ENCODE measurements at places on chromosomes 1 and 21.

DNA sequence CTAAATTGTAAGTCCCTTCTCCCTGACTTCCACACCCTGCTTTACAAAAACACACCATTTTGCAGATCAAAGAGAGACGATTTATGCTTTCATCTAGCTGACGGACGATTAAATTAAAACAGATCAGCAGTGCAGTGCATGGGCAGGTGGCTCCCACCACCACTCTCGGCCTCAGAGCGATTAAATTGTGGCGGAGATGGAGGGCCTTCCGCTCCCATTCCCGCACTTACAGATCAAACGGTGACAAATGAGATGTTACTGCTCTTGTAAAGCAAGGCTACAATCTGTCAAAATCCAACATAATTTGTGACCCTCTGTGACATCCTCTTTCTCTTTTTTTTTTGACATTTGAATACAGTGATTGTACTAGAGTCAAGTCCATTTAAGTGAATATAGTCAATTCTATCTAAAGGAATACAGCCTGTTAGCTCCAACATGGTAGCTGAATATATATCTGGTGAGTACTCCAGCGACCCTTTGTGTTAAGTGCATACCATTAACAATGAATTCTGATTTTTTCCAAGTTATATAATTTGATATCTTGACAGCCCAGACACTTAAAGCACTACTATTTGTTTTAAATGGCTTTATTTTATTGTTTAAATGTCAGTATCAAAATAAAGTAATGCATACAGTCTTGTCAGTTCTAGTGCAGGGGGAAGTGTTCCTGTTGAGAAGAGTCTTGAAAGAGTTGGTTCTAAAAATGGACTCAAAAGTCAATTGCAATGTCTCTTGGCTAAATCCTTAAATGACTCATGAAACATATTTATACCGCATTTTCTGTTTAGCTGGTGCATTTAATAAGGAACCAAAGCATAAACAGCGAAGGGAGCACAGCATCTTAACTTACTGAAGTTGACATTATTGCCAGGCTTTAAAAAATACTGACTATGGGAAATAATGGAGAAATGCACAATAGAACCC, 109.0 kb downstream of the ESRRG start:
- DNase-seq = no peak

- no peak for DNase-seq
Measured at GRCh38 chr1:226787071-226787470, 48.0 kb upstream of the ITPKB start.

- DNase-seq = peak; percentile 19
Measured at GRCh38 chr1:11802616-11802972, 3.2 kb downstream of the MTHFR start.

DNA sequence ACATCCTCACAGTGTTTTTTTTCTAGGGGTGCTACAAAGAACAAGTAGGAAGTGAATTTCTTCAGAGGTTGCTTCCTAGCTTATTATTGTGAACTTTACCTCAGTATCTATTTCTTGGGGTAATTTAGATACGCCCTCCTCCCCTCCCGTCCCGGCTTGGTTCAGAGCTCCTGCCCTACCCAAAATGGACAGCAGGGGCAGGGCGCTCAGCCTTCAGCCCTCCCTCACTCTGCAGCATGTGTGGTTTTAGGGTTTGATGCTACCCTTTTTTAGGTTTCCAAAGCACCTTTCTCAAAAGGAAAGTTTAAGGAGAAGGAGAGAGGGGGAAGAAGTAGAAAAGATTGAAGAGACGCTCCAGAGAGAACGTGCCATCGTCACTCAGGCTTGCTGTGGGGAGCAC, 16.9 kb upstream of the POGK start:
- no peak for DNase-seq

DNA sequence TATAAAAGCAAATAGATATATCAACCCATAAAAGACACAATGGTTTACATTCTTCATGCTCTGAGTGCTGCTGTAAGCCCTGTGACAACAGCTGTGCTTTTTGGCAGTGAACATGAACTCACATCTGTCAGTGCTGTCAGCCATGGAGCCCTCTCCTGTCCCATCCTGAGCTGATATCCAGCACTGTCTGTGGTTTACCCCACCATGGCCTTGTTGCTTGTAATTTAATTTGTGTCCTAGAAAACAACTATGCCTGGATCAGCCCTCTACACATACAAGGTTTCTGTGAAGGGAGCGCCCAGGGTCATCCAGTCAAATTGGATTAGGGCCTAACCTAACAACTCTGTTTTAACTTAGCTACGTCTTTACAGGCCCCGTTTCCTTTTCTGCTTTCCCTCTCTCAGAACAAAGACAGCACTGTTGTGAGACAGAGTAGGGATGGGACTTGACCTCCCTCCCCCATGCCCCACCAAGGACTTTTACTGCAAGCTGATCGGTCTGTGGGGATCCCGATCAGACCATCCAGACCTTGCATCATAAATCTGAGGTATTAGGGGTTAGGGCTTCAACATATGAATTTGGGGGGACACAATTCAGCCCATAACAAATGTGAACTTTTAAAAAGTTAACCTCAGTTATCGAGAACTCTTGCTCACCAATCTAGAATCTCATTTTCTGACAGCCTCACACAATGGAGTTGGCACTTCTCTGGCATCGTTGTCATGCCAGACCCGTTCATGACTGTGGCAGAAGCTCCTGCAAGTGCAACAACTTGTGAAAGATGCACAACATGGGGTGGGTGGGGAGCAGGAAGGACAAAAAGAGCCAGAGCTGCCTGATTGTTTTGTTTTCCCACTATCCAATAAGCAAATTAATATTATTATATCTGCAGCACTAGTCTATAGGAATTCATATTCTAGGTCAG, 16.4 kb upstream of the SLC44A3 start:
- DNase-seq = no peak

- DNase-seq = no peak
Measured at GRCh38 chr1:221630236-221630635, 111.7 kb downstream of the DUSP10 start.

DNA sequence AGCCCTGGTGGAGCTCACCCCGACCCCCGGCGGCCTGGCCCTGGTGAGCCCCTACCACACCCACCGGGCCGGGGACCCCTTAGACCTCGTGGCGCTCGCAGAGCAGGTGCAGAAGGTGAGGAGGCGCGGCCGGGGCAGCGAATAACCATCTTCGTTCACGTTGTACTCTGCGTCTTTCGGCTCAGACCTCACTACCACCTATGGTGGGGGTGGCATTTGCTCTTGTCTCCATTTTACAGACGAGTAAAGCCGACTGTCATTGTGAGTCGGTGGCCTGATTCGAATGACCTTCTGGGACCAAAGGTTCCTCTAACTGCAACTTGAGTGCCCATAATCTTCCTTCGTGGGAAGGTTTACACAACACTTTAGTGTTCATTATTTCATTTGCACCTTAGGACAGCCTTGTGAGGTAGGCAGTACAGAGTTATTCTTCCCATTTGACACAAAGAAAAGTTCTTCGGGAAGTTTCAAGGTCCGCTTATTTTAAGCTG, 506 bp downstream of the C1orf50 start:
- DNase-seq = peak; percentile 25

GRCh38 chr1:121544500-121544899, 359.7 kb downstream of the SRGAP2C start:
- DNase-seq = no peak

All from AML-193 (cell line).